Activated T-cell treated with anti-CD3 and anti-CD28 coated beads for 24 hours (primary cell): ENCODE measurements at places on chromosomes 5 and 9.
A peak's percentile ranks its signal among the peaks of the same experiment; 100 is the strongest.

DNA sequence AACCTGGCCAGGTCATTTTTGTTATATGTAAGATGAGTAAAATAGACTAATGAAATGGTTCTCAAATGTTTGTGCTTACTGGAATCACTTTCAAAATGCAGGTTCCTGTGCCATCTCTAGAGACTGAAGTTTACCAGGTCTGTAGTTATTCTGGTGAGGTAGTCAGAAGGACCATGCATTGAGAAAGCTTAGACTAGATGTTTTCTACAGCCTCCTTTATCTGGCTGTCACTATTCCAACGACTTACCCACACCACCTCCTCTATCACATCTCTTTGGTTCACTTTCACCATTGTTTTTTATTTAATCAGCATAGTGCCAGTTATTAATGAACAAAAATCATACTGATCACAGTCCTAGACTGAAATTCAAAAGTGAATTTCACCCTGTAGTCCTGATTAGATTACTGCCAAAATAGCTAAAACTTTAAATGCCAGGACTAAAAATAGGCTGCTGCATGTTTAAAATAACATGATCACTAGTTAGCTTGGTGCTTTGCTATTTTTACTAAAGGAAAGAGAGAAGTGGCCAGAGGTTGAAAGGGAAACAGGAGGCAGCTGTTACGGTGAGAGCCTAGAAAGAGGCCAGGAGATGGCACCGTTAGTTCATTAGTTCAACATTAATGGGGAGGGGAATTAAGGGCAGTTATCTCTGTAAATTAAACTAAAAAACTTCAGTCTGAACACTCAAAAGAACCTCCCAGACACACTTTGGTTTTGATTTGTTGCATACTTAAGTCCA is 13.9 kb upstream of the FNIP1 start:
- no peak for DNase-seq

DNA sequence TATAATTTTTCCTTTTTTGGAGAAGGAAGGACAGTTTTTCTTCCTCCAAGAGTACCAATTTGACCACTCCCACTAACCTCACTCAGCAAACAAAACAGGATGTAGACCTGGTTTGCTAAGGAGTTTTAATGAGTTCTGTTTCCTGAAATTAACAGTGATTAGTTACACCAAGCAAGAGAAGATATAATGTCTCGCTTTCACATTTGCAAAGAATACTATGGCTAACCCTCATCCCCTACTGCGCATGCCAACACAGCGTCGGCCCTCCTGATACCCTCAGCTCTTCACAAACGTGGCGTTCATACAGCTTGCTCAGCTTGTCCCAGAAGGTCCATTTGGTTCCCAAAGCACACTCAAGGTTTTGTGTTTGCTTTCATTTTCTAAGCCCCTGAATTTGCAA is 41.9 kb upstream of the IPPK start:
- no peak for DNase-seq

DNA sequence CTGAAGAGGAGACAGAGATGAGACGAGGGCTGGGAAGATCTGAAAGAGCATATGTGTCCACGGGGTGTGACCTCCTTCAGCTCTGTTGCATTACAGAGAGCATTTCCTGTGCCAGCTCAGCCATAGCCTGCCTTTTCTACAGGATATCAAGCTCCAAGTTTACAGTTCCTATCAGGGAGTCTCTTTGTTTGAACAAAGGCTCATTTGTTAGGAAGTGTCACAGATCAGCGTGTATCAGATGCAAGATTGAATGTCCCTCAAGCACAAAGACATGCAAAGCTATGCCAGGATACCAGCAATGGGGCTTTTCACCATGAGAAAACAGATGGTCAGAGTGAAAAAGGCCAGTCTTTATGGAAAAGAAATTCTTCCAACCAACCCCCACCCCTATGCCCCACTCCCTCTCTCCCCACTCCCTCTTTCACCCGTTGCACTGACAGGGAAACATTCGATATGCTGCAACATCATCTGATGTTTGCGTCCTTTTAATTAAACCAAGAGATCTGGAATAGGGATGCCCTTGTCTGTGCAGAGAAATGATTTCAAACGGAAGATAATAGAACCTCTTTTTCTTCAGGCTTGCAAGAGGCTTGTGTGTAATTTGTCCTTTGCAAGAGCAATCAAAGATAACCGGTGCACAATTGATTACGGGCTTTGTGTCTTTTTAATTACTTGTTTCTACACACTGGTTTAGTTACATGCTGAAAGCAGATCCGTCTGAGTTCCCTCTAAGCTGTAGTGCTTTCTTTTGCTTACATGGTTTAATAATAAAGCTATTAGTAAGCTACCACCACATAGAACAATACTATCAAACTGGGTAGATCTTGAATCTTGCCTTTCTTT is 263.1 kb upstream of the RGMB start:
- no peak for DNase-seq

- no peak for DNase-seq
These were observed 26.1 kb upstream of the RNU6ATAC start for GRCh38 chr9:134190232-134191121.

GRCh38 chr5:27598576-27598975 is 560.2 kb upstream of the CDH9 start:
- DNase-seq: no peak

GRCh38 chr9:6829027-6829426 is 71.3 kb downstream of the KDM4C start:
- DNase-seq: no peak

DNA sequence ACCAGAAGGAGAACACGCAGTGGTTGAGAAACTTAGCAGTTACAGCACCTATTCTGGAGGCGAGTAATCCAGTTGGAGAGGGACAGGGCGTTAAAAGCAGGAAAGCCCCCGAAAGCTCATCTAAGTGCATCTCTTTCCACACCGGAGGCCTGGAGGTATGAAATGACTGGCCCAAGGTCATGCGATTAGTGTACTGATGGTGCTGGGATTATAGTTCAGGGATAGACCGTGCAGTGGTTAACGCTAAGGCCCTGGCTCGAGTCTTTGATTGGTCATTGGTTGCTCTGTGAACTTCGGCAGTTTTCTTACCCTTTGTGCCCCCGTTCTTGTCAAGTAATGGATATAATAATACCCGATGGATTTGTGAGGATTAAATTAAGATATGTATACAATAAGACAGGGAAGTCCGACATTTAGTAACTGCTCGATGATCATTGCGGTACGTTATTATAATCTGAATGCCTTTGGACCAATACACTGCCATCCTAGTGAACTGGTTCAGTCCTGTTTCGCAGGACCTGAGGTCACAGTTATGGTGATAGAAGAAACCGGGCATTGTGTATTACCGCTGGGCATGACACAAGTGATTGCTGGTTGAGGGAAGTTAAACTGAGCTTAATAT is 960 bp downstream of the CANX start:
- DNase-seq: peak; percentile 37

GRCh38 chr9:30673132-30673531 is 1711.3 kb upstream of the ACO1 start:
- DNase-seq: no peak

- DNase-seq: no peak
These were observed 75.1 kb downstream of the ALDH7A1 start for GRCh38 chr5:126519637-126520592.

- no peak for DNase-seq
These were observed 60.1 kb upstream of the ZNF608 start for GRCh38 chr5:124806373-124807077.

- DNase-seq: no peak
These were observed 90.6 kb downstream of the FBXO4 start for GRCh38 chr5:42015681-42016080.

DNA sequence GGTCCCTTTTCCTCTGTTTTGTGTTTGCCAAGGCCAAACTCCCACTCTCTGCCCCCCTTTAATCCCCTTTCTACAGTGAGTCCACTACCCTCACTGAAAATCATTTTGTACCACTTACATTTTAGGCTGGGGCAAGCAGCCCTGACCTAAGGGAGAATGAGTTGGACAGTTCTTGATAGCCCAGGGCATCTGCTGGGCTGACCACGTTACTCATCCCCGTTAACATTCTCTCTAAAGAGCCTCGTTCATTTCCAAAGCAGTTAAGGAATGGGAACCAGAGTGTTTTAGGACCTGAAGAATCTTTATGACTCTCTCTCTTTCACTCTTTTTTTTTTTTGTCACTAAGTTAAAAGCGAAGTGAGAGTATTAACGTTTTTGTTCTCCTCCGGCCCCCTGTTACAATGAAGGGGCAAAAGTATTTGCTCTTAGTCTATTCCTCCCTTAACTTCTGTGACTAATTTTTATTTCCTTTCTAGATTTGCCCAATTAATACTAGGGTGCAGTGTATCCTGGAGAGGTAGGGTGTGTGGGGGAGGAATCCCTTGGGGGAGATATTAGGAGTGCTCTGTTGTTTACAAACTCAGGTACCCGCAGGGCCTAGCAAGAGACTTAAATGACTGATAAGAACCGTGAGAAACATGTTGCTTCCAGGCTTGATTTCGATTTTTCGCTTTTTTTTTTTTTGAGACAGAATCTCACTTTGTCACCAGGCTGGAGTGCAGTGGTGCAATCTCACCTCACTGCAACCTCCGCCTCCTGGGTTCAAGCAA is 14.7 kb downstream of the GM2A start:
- no peak for DNase-seq

DNA sequence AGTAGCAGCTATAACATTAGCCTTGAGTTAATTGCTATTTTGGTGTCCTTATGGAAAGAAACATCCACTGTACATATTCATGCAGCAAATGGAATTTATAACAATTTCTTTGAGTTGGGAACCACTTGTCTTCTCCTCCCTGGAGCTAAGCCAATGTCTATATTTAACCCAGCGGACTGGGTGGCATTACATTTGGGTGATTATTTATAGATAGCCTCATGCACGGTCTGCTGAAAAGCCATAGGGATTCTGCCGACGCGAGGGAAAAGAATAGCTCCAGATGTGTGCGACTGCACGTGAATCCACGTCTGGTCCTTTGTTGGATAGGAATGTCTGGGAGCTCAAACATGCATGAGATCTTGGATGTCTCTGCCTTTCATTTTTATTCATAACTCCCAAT is 157.5 kb upstream of the BRINP1 start:
- DNase-seq: no peak

- no peak for DNase-seq
These were observed 161.2 kb downstream of the PARP8 start for GRCh38 chr5:50827516-50828247.

DNA sequence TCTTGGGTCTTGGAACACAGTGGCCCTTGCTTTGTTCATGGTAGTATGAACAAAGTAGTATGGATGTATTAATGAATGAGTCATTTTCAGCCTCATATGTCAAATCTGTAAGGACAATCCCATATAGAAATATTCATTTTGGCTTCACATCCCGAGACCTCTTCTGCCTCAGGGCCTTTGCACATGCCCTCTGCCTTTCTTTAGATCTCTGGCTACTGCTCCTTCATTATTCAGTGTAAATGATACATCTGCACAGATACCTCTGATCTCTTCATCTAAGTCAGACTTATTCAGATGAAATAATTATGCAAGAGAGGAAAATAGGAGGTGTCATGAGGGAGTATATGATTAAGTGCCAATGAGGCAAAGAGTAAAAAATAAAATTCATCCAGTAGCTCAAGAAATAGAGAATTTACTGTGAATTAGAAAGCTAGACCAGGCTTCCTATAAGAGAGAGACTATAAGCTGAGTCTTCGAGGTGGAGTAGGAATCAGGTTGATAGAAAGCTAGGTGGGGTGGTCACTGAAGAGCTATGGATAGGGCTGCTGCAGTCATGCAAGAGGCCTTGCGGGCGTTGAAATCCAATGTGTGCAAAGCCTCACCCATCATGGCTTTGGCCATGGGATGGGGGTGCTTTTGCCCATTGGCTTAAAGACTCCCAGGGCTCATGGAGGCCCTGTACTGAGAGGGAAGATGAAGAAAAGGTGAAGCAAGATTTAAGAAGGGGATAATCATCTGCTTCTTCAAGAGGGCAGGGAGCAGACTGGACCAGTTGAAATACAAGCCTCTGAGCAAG is 3.7 kb upstream of the TTLL11 start:
- DNase-seq: no peak

- DNase-seq: no peak
These were observed at the start of gene PCDHB11 for GRCh38 chr5:141199359-141200235. TSS of gene PCDHB11 (plus strand) at chr5:141199627. CDS start at chr5:141199775, 148 bp downstream.

GRCh38 chr5:104541141-104541785 is 978.7 kb upstream of the NUDT12 start:
- no peak for DNase-seq

DNA sequence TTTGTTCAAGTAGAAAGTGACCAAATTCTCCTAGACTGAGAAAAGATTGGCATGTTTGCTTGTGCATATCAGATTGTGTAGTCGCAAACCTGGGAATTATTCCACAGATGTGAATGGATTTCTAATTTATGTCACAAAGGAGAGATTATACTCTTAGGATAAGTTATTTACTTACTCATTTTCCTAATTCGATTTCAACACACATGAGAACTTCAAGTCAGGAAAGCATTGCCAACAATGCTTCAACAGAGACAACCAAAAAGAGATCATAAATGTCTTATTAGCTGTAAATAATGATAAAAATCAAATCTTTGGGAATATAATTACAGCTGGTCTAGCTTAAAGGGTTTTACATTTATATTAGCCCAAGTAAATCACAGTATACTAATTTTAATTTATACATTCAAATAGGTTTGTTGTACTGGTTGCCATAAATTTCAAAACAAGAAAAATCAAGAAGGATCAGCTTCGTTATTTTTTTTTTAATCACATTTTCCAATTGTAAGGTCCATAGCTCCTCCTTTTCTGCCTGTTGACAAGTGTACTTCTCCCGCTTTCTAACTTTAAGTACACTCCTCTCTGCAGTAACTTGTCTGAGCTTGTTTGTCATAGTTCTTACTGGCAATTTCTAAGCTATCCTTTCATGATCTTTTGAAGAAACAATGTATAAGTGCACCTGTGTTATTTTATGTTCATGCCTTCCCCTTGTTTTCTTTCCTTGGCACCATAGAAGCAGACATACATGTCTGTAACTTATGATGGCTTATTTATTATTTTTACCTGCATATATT is 246.6 kb downstream of the DEPDC1B start:
- no peak for DNase-seq

DNA sequence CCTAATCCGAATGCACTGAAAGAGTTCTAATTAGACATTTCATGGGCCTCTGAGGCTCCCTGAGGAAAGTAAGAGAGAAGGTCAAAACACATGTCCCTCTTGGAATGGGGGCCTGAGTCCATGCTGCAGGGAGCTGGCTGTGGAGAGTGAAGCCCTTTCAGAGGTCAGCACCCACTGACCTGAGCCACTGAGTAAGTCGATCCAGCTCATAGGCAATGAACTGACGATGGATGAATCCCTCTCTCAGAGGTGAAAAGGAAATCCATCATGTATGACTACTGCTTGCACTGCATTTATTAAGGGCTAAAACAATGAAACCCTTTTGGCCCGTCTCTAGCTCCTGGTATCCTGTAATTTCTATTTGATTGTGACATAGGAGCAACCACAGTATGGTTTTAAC is 288.9 kb upstream of the VLDLR start:
- DNase-seq: no peak

- DNase-seq: no peak
These were observed 41.5 kb upstream of the NOTCH1 start for GRCh38 chr9:136587145-136587943.

- no peak for DNase-seq
These were observed 272.8 kb downstream of the CWC27 start for GRCh38 chr5:65041296-65042158.

DNA sequence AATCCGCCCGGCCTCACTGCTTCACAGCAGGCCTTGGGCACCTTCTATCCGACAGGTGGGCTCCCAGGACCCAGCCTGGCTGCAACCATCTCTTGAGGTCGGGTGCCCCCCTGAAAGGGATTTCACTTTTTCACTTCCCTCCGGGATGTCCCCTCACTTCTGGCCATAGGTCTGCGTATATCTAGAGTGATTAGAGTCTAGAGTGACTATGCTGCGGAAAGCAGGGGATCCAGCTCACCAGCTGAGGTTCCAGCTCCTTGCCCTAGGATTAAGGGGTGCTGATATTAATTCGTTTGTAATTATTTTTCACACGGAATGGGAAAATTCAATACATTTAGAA is 3.1 kb downstream of the DMRT2 start:
- DNase-seq: no peak
